ENCODE measurements at places on chromosomes 6 and 20.

DNA sequence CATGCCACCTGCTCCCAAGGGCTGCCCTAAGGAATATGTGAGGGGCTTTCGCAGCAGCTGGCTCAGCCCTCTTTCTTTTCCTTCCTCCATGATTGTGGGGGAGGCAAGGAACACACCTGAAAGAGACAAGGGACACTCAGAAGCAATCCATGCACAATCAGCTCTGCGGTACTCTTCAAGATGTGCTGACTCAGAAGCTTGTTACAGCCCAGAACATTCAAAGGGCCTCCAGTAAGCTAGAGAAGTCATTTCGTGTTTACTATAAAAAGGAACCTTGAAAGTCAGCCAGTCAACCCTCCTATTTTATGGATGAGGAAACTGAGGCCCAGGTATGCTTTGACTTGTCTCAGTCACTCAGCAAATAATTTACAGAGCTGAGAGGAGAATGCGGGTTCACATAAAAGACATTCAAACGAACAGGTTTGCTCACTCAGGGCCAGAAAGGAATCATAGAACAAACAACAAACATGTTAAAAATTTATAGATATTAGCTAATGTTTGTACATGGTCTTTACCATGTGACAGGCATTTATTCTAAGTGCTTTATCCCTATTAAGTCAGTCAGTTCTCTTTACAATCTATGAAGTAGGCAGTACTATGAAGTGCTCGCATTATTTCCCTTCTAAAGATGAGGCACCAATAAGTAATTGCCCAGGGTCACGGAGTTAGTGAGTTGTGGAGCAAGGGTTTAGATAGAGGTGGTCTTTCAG is 37.7 kb upstream of the SLC22A23 start:
- no peak for DNase-seq

DNA sequence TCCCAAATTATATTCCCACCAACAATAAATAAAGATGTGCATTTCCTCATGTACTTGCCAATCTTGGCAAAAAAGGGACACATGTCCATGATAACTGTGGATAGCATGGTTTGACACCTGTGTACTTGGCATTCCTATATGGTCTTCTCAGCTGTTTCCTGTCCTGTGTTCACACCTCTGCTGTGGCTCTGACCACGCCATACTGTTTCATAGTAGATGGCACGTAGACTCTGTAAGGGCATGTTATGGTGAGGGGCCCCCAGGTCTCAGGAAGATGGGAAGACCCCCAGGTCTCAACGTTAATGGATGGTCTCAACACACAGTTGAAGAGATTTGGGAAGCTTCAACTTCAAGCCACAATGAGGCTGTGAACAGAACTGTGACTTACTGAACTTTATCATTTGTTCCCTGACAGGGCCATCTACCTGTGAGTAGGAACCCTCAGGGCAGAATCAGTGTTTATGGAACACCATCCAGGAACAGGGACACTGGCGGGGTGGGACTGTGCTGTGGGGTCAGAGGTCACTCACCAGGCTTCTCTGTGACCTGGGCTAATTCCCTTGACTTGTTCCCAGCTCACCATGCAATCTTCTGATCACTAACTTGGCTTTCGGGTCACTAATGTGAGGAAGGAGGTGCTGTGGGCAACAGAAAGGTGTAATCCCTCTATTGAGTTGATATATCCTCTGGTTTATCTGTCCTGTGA is 11.8 kb downstream of the ZBTB24 start:
- no peak for DNase-seq

- DNase-seq = peak; percentile 11
These were observed 126.7 kb downstream of the UNC5CL start for GRCh38 chr6:40912158-40912946.

GRCh38 chr20:47356526-47357295 is at the start of gene ZMYND8:
Gene ZMYND8, minus strand, starts transcription at chr20:47356699. Its CDS starts 29 bp downstream, at chr20:47356670.
- DNase-seq = peak; percentile 95

DNA sequence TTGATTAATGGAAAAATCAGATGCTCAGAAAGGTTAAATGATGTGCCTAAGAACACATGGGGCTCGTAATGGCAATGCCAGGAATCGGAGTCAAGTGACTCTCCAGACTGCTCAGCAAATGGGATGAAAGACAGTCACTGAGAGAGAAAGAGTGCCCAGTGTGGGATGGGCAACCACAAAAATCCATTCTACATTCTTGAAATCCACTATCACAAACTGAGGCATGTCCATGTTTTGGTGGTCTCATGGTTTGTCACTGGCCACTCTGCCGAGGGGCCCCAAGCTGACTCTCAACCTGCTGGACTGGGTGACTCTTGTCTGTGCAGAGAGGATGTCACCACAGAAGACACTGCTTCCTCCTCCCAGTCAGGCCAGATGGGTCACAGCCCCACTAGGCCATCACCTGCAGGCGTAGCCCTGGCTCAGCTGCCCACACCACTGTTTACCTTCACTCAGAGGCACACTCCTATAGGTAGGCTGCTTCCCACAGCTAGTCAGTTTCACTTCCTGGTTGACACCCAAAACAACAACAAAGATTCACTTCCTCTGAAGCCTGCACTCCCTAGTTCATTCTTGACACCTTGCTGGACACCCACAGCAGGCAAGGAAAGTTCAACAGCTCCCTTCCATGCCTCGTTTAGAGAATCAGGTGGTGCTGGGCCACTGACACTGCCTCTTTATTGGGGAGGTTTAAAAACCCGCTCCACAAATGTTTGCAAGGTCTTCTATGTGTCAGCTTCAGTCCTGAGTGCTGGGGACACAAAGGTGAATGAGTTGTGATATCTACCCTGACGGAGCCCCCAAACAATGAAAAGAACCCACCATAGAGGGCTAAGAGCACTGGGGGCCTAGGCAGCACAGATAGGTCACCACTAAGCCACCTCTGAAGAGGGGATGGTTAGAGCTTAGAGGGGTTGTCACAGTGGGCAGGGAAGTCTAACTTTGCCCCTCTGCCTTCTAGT is 21.7 kb downstream of the MAP1LC3A start:
- peak; percentile 25 for DNase-seq

DNA sequence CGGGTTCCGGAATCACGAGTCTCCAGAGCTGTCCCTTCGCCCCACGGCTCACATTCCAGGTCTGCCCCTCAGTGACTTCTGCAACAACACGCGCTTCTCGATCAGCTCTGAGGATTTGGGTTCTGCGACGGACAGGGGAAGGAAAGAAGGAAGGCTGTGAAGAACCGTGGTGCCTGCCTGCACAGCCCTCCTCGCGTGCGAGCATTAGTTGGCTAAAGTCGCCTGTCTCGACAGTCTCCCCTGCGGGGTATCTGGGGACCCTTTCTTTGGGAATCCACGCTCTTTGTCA is 23.1 kb downstream of the VPS52 start:
- no peak for DNase-seq

- no peak for DNase-seq
These were observed 14.0 kb downstream of the POM121L2 start for GRCh38 chr6:27297857-27298730.

GRCh38 chr20:42082611-42083010 is 464.4 kb upstream of the CHD6 start:
- no peak for DNase-seq

DNA sequence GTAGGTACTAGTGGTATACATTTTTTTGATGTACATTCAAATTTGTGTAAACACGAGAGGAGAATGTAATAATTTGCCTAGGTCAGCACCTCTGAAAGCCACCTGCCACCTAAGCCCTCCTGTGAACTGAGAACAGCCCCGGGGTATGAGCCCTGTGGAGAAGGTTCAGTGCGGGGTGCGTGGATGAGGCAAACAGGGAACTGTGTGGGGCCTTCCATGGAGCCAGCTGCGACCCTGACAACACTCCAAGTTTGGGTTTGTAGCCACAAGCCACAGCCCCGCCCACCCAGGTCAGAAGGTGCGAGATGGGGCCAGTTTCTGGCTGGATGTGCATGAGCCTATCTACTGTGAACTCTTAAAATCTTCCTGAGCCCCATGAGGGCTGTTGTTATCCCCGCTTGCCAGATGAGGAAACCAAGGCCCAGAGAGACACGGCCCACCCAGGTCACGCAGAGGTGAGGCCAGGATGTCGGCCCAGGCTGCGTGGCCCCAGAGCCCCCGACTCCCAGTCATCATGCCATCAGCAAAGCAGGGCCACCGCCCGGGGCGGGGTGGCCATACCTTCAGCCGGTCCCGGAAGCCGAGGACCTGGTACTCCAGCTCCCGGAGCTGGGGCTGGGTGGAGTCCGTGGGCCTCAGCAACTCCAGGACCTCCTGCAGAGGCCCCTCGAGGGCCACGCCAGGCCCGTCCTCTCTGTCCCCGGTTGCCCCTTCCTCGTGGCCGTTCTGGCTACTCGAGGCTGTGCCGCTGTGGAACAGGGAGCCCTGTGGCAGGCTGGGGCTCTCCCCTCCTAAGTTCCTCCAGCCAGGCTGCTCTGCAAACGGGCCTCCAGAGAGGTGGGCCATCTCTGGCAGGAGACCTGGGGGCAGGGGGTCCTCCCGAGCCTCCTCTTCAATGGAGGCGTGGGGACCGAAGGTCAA is 89.6 kb downstream of the RIPOR3 start:
- DNase-seq = no peak

DNA sequence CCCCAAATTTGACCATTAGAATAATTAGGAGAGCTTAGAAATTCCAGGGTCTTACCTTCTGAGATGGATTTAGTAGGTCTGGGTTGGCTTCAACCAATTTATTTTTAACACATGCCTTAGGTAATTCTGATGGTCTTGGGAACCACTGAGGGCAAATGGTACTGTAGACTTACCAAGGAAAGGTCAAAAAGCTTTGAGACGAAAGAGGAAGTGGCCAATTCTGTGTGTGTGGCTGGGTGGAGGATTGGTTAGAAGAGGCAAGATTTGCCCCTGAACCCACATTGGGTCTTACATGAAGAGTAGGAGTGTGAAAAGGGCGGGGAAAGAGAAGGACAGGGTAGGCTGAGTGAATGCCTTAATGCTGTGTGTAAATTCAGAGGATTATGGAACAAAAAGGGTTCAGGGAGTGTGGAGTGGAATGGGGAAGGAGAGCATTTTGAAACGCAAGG is 2.7 kb downstream of the ITCH start:
- DNase-seq = peak; percentile 32

DNA sequence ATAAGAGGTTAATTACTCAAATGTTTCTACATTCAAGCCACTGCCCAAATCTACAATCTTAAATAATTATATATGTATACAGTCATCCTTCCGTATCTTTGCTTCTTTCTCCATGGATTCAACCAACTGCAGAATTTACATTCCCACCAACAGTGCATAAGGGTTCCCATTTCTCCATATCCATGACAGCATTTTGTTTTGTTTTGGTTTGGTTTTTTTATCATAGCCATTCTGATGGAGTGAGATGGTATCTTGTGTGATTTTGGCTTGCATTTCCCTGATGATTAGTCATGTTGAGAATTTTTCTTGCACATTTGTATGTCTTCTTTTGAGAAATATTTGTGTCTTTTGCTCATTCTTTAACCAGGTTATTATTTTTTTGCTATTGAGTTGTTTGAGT is 198.5 kb downstream of the C6orf118 start:
- no peak for DNase-seq

GRCh38 chr6:72374857-72375256 is 247.0 kb upstream of the KCNQ5 start:
- DNase-seq = no peak

- no peak for DNase-seq
These were observed 119.1 kb downstream of the PRND start for GRCh38 chr20:4840801-4841200.

DNA sequence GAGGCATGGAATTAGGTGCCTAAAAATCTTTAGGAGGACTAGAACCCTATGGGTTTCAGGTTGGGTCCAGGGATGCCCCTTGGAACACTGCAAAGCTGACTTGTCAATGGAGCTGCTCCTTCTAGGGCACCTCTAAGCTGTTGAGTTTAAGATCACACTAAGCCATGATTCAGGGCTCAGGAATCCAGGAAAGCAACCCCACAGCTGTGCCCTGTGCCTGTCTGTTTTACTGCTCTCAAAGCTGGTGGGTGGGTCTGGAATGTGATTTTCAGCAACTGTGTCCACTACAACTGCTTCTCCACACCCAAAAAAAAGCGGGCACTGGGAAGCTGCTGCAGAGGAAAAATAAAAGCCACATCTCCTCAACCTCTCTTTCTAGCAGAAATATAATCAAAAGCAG is 310.4 kb upstream of the MOCS1 start:
- no peak for DNase-seq

DNA sequence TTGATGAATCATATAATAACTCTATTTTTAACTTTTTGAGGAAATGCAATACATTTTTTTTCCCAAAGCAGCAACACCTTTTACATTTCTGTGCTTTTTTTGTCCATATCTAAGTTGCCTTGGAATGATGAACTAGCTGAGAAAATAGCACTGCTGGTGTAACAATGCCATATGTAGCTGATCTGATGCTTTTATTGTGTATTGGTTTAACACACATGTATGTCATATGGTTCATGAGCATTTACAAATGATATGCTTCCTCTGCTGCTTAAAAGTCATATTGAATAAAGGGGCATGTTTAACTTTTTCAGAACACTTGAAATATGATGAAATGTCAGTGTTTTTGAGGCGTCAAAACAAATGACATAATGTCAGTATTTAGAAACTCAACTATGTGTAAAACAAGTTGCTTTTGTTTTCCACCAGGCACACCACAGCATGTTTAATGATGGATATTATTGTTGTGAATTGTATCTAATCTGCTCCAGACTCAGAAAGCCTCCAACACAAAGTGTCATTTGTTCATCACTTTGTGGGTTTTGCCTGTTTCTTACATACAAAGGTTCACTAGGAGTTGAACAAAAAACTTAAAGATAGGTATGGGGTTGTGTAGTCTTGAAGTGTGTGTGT is 775.8 kb upstream of the FLRT3 start:
- no peak for DNase-seq

DNA sequence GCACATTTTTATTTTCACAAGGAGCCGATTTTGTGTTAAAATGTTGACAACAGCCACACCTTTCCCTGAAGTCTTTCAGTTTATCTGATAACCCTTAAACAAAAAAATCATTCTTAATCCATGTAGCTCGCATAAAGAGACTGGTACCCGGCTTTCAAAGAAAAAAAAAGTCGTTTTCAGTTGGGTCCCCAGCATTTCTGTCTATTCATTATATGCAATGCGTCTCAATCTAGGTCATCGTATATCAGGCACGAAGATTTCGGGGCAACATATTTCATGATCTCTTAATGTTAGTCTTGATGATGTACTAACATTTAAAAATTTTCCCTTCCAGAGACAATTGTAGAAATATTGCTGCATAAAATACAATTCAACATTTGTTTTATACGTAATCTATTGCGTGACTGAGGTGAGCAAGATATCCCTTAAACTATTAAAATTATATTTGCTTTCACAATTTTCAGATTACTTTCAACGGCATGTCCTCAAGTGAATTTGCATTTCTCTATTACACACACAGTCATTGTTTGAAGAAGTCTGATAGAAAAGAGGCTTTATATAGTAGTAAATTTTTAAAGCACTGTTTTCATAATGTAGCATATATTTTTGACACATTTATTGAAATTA is 2.9 kb upstream of the TUBB2B start:
- no peak for DNase-seq

- no peak for DNase-seq
These were observed 36.7 kb downstream of the KIZ start for GRCh38 chr20:21162631-21163030.

GRCh38 chr6:87654875-87655454 is 47.1 kb downstream of the AKIRIN2 start:
- DNase-seq = no peak

GRCh38 chr6:133888929-133889556 is at the start of gene TCF21:
Gene TCF21, plus strand, starts transcription at chr6:133889113. Its CDS starts 285 bp downstream, at chr6:133889398.
- DNase-seq = no peak

All from CD4-positive, alpha-beta T cell treated with Interleukin-1 beta for 1 hour (primary cell).